Fibroblast of the aortic adventitia (primary cell): ENCODE measurements at places on chromosomes 7 and 10.

GRCh38 chr10:46035923-46036849 is 5.8 kb upstream of the NCOA4 start:
- DNase-seq = no peak

DNA sequence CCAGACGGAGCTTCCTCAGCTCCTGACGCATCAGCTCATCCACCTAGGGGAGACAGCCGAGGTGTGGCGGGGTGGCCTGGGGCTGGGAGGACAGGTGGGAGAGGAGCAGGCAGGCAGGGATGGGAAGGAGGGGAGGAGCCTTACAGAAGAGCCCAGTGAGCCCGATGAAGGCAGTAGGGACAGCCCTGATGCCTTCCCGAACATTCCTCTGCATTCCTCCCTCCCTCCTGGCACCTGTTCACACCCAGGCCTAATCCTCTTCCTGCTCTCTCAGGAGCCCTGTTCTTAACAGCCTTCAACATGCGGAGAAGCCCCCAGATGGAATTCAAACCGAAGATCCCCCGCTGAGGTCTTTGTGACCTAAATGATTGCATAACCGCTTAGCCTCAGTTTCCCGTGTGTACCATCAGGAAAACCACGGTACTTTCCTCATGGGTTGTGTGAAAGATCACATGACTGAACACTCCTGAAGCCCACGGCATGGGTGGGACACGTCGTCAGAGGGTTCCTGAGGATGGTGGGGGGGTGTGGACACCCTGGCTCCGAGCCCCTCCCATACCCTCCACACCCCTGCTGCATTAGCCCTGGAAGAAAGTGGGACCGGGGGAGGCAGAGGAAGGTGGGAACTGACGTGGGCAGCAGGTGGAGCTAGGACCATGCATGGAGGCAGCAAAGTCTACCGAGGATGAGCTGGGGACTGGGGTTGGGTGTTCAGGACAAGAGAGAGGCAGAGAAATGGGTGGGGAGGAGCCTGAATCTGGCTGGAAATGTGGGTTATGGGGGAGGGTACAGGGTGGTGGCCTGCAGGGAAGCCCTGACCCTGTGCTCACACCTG is 8.8 kb upstream of the ASB10 start:
- no peak for DNase-seq

- DNase-seq = no peak
These were observed 149.0 kb downstream of the TNS3 start for GRCh38 chr7:47432671-47433563.

DNA sequence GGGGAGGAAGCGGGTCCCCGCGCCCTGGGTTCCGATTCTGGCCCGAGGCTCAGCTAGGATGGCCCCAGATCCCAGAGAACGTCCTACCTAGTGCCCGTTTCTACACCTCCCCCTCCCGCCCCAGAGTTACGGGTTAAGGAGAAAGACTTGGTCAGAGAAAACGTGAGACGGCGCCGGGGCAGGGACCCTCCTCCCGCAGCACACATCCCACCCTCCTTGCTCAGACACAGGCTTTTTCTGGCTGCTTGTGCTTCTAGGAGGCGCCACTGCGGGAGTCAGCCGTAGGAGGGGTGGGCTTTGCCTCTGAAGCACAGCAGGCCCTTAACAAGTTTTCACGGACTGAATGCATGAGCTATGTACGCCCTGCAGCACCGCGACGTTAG is 104.9 kb upstream of the LEP start:
- no peak for DNase-seq
